Fibroblast of skin of left biceps (primary cell): ENCODE measurements at places on chromosomes 16 and 17.

- no peak for DNase-seq
Observed at GRCh38 chr16:50744881-50745280, 3.0 kb downstream of the CYLD start.

- no peak for DNase-seq
Observed at GRCh38 chr16:85407-85782, 7.4 kb downstream of the MPG start.

DNA sequence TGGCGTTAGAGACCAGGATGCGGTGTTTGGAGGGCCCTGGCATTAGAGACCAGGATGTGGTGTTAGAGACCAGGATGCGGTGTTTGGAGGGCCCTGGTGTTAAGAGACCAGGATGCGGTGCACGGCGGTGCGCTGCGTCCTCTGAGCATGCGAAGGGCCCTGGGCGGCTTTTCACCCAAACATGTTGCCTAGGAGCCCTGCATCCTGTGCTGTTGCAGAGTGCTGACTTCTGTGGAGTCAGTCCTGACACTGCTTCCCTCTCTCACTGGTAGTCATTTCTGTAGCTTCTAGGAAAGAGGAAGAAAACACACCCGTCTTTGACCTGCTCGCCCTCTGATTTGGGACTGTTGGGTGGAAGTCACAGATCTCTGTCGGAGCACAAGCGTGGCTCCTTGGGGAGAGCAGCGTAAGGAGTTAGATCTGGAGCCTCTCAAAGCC lies 141.2 kb downstream of the LAT start:
- DNase-seq = no peak

DNA sequence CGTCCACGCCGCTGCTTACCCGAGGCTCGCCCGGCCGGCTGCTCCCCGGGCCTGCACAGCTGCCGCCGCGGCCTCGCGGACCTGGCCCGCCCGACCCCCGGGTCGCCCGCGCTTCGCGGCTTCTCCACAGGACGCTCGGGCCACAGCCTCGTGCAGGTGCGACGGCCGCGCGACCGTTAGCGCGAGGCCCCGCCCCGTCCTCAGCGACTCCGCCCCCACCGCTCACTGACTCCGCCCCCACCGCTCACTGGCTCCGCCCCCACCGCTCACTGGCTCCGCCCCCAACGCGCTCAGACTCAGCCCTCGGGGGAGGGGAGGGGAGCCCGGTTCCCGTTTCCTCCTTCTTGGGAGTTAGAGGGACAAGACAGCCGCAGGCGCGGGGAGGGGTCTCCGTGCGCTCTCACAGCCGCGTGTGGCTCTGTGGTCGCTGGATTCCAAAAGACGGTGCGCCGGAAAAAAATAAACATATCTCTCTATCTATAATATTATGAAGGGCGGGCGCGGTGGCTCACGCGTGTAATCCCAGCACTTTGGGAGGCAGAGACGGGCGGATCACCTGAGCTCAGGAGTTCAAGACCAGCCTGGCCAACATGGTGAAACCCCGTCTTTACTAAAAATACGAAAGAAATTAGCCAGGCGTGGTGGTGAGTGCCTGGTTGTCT lies at the start of gene MEIOB:
TSS of gene MEIOB (minus strand) at position 191 of the 662 bp plus-strand sequence. CDS start 3,989 bp downstream, outside the sequence.
- DNase-seq = no peak

DNA sequence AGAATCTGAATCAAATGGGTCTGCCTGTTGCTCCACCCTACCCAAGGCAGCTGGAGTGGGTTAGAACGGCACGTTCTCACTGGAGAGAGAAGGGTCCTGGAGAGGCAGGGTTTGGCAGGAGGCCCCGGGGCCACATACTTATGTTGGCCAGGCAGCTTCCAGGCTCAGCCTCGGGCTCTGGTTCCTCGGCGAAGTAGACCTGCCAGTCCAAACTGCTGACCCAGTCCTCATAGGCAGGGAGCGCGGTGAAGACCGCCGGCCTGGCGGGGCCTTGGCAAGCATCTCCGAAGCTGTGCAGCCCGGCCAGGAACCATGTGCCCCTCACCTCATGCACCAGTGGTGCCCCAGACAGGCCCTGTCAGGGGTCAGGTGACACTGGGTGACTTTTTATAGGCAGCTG lies 4.8 kb downstream of the PRSS53 start:
- no peak for DNase-seq

DNA sequence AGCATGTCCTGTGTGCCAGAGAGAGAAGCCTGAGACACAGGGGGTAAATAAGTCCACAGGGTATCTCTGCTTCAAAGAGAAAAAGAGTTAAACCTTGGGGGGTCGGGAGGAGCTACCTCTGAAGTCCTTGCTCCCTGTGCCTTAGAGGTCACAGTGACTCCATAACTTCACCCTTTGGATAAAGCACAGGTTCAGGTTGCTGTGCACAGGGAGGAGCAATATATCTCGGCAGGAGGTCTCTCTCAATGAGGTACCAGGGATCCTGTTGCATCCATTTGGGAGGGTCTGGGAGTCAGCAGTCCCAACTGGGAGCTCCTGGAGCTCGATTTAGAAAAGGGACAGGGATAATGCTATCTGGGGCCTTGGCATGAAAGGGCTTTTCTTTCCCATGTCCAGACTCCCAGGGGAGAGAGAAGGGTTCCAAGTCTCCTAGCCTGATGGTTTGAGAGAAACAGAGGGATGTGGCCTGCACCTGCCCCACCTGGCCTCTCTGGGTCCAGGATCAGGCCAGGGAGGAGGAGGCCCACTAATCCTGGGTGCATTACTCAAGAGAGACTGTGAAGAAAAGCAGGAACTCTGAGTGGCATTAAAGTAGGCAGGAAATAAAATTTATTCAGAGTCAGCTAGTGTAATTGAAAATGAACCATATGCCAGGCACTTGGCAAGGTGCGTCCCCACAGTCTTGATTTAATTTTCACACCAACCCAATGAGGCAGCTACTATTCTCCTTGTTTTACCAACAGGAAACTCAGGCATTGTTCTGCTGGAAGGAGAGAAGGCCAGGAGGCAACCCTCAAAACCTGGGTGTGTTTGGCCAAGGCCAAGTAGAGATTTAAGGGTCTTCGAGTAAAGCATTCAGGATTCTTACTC lies 40.7 kb downstream of the CUEDC1 start:
- DNase-seq = no peak

DNA sequence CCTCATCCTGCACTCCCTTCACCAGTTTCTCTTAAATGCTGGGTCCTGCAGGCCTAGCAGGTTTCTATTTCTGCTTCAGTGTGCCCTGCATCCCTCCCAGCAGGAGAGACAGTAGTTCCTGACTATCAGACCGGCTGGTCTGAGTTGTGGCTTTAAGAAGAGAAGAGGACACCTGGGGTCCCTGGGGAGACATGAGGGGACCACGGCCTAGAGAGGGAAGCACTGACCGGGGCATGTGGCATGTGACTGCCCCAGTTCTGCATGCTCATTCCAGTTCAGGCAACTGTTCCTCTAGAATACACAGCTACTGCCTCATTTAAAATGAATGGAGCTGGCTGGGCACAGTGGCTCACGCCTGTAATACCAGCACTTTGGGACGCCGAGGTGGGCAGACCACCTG lies 61.3 kb downstream of the GPRC5B start:
- no peak for DNase-seq

DNA sequence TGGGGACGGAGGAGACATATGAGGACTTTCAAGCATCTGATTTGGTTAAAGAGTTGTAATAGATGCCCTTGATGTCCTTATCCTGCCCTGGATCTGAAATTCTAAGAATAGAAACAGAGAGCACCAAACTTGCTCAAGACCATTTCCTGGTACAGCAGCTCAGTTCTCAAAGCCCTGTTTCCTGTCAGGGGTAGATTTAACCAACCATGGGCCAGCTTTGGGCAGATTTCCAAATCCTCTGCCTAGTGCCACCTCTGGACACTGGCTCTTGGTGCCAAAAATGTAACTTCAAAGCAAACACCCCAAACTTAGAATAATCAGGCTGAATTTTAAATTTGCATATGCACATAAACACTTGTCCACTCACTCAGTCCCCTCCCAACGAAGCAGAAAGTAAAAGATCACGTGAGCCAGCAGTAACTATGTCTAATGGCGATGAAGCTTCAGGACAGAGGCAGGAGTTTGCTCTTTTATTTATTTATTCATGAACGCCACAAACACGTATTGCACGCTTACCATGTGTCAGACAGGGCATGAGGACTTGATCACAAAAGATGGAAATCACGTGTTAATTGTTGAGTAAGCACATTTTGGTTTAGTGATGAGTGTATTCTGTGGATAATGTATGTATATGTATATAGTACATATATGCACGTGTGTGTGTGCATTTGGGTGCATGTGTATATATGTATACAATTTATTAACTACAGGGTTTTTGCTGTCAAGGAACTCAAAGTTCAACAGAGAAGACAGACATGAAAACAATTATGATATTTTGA lies 23.1 kb upstream of the SDK2 start:
- DNase-seq = no peak

DNA sequence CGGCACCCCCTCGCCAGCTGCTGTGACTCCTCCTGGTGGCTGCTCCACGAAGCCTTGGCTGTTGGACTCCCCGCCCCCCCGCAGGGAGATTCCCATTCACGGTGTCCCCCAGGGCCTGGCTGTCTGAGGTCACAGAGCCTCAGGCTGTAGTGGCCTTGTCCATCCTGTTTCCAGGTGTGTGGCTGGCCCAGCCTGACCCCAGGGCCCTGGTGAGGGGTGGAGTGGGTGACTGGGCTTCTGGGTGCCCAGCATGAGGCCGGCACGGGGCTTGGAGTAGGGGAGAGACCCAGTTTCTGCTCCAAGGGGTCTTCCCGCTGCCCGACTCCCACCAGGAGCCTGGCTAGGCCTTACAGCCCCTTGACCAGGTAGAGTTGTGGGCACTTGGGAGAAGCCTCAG lies 10.4 kb downstream of the PRSS27 start:
- DNase-seq = no peak

DNA sequence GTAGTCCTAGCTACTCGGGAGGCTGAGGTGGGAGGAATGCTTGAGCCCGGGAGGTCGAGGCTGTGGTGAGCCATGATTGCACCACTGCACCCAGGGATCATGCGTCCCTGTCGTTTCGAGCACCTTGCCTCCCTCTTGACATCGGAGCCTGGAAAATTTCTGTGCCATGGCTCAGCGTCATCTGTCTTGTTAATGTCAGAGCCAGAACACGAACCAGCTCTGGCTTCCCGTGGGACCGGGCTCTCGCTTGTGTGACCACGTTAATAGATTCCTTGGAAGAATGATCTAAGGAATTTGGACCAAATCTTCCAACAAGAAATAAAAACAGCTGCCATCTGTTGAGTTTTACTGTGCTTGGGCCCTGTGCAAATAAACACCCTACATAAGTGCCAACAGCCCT lies 117.7 kb downstream of the ABCC1 start:
- DNase-seq = no peak

- no peak for DNase-seq
Observed at GRCh38 chr16:595942-596735, 6.3 kb downstream of the RAB40C start.

DNA sequence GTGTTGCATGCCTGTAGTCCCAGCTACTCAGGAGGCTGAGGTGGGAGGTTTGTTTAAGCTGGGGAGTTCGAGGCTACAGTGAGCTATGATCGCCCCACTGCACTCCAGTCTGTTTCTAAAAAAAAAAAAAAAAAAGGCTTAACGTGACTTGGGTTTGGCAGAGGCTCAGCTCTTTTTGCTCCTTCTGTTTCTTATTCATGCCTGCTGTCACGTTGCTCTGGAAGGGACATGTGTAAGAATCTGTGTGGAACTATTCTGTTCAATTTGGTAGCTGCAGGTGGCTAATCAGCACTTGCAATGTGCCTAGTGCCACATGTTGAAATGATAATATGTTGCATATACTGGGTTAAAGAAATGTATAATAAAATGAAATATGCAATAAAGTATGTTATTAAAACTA lies 20.9 kb upstream of the SYT17 start:
- DNase-seq = no peak

- DNase-seq = no peak
Observed at GRCh38 chr16:23113185-23113584, 36.1 kb downstream of the USP31 start.

DNA sequence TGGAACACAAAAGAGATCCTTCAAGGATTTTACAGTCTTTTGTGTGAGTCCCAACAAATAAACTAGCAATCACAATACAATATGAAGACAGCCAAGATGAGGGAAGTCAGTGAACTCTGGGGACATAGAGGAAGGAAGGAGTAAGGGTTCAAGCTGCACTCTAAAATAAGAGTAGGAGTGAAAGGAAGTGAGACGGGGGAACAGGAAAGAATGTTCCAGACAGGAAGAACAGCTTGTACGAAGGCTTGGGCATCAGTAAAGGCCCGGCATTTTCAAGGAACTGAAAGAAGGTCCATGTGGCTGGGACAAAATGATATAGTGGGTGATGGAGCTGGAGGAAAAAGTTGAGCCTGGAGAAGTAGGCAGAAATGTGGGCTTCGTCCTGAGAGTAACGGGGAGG lies 4.5 kb downstream of the CCL17 start:
- no peak for DNase-seq

DNA sequence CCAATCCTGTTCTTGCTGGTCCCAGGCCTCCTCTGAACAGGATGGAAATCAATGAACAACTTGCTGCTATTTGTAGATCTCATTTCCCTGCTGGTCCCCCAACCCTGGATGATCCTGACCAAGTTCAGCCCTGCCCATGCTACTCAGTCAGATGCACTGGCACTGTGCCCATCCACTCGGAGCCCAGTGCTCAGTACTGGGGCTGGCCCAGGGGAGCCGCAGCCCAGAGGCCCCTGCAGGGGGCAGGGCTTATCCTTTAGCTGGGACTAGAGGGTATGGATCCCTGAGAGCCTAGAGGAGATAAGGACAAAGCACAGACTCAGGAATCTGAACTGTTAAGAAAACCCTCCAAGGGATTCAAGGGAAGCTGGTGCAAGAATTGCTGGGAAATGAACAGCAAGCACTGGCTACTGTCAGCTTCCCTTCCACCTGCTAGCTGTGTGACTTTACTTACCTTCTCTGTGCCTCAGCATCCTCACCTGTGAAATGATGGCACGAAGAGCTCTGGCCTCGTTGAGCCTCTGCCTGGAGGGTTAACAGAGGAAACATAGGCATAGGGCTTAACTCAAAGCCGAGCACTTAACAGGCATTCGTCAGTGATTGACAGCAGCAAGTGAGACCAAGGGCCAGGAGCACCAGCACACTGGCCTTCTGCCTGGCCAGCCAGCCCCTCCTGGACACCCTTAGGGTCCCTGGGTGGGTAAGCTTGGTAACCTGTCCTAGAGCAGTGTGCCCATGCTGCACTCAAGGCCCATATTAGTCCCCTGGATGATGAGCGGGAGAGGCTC lies 29.8 kb upstream of the C1QL1 start:
- no peak for DNase-seq

GRCh38 chr17:20071824-20072691 lies 62.9 kb downstream of the SPECC1 start:
- no peak for DNase-seq

GRCh38 chr17:29240477-29240876 lies 6.2 kb upstream of the CRYBA1 start:
- DNase-seq = no peak

DNA sequence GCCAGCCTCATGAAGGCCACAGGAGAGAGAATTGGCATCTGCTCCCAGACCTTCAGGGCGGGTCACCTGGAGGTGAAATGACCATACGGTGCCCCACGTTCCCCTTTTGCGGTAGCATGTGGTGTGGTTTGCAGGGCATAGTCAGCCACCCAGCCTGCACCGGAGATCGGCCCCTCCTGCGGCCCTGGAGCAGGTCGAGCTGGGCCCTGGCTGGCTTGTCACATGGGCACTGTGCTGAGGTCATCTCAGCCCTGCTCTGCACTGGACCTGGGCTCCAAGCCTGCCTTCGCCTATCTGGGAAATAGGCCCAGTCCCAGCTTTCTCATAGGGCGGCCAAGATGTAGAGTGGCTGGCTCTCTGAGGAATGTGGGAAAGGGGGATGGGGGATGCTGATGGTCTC lies 16.2 kb downstream of the GSE1 start:
- DNase-seq = no peak
